Fibroblast of the conjunctiva (primary cell): ENCODE measurements at places on chromosomes 1 and 21.

GRCh38 chr1:61092642-61093041 is 10.3 kb downstream of the NFIA start:
- DNase-seq = no peak

GRCh38 chr21:44518686-44519085 is 21.3 kb downstream of the KRTAP10-1 start:
- no peak for DNase-seq

GRCh38 chr1:17759114-17759513 is 4.0 kb downstream of the ACTL8 start:
- no peak for DNase-seq

DNA sequence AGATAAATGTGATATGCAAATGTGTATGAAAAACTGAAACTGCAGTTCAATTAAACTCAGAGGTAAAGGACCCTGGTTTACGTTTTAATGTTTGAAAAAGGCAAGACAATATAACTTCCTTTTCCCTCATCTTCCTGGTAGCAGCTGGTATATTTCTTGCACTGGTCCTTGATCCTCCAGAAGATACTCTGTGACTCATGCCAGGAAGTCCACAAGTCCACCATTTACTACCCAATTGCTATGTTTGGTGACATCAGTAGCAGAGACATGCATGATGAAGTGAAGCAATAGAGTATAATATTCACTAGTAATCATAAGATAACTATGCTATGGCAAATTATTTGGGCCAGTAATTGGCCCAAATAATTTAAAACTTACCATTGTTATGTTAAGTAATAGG is 774.5 kb upstream of the NEGR1 start:
- no peak for DNase-seq

DNA sequence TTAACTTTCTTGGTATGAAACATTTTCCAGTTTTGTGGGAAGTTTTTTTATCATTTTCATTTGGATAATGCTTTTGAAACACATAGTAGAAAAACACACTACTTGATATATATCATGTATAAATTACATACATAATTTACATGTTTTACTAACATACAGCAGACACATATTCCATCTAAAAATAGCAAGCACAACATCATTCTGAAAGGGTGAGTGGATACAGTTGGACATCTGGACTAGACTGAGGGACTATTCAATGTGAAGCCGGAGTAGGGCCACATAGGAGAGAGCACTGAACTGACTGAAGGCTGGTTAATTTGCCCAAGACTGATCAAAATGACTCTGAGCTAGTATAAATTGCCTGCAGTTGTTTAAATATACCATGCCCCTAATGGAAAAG is 11.7 kb downstream of the CDKN2C start:
- no peak for DNase-seq

DNA sequence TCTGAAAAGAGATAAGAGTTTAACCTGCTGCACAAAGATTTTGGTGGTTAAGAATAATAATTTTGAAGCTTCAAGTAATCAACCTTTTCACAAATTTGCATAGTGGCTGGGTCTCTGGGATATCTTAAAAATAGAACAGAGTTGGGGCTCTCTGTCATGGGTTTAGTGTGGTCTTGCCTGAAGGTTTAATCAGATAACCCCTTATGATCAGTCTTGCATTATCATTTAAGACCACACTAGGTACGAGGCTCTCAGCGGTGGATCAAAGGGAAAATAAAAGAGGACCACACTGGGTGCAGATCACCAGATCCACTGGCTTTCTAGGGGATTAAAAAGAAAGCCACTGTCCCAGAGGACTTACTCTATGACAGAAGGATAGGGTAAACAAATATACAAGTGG is 19.5 kb downstream of the LRRC8C start:
- DNase-seq = no peak

DNA sequence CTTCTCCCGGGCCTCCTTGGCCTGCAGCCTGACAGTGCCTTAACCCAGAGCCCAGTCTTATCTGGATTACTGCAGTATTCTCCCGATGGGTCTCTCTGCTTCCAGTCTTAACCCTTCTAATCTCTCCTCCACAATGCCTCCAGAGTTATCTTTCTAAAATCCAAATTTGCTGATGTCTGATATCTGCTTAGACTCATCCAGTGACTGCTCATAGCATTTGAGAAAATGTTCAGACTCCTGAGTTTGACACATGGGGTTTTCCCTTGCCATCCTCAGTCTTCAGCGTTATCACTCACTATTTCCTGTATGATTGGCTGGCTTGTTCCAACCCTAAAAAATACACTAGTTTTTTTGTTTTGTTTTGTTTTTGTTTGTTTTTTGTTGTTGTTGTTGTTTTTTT is 102.0 kb downstream of the FMN2 start:
- no peak for DNase-seq

DNA sequence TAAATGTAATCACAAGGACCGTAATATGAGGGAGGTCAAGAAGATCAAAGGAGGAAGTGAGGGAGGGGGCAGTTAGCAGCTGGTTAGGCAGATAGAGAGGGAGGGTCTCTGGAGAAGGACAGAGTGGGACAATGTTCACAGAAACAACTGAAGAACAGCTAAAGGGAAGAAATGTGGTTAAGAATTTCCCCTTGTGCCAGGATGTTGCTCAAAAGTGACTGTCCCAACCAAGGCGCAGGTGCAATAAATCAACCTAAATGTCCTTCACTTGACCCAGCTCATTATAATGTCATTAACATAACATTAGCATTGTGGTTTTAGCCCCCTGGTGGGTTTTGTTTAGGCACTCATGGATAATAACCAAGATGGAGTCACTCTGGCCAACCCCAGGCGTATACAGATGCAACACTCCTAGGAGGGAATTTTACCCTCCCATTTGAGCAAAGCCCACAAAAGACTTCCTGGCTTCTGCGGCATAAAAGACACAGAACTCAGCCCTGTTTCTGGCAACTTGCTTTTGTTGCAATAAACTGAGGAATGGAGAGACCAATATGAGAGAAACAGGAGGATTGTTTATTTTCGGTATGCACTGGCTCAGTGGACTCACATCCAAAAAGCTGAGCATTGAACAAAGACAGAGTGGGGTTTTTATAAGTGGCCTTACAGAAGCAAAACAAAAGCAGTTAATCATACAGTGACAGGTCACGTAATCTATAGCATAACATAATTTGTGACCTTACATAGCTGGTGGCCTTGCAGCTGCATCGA is 7.3 kb upstream of the CA6 start:
- DNase-seq = no peak

GRCh38 chr1:32470991-32471694 is 6.3 kb downstream of the ZBTB8B start:
- no peak for DNase-seq

DNA sequence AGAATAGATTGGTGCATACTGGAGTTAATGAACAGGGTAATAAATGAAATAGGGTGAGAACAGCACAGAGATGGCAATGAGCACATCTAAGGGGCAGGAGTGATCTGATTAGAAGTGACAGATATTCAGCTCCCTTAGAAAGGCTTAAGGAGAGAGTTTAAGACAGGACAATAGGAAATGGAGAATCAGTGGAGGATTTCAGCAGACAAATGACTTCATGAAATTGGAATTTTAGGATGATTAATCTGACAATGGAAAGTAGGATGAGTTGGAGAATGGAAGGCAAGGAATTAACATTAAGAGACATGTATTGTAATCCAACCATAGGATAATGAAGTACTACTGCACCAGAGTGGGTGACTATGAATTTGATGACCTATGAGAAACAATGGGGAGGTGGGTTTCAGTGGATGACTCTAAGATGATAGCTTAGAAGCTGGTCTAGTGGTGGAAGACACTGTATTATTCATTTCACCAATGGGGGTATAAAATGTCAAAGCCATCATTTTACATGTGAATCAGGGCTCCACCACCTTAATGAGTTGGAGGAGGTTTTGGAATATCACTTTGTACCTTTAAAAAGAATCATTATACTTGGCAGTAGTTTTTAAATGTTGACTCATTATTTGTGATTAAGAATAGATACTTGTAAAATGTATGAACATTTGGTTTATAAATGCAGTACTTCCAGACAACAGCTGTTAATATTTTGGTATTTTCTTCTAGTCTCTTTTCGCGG is 139.1 kb downstream of the PLA2G4A start:
- no peak for DNase-seq

GRCh38 chr1:175155473-175155856 is 37.1 kb downstream of the KIAA0040 start:
- no peak for DNase-seq

- DNase-seq = no peak
These were observed 71.0 kb downstream of the CD46 start for GRCh38 chr1:207822602-207823451.

DNA sequence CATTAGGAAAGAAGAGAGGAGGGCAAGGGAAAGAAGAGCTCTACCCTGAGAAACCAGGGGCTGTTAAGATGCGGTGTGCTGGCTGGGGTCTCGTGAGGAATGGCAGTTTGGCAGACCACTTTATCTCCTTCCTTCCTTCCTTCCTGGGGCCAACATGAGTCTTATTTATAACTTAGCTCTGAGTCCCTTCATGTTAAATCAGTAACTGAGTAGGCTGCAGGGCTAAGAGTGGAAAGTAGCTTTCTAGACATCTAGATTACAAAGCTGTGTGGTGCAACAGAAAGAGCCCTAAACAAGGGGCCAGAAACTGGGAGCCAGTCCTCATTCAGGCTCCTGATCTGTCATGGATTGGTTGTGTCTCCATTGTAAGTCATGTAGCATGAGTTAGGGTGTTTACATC is 135.4 kb upstream of the DUSP10 start:
- DNase-seq = no peak

DNA sequence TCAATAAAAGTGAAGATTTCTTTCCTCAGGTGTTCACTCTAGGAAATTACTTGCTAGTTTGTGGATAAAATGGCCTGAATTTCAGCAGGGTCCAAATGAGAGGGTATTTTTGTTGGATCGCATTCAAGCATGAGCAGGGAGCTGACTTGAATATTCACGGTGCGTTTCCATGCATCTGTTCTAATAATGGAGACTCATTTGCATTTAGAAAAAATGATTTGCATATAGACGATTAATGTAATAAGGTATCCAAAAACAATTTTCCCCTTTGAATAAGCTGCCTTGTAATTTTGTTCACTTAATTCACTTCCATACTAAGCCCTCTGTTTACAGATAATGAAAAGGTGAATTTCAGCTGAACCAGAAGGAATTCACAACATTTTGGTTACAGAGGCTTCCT is 130.9 kb upstream of the AJAP1 start:
- no peak for DNase-seq

- DNase-seq = no peak
These were observed 55.9 kb downstream of the HNRNPR start for GRCh38 chr1:23288201-23288600.

DNA sequence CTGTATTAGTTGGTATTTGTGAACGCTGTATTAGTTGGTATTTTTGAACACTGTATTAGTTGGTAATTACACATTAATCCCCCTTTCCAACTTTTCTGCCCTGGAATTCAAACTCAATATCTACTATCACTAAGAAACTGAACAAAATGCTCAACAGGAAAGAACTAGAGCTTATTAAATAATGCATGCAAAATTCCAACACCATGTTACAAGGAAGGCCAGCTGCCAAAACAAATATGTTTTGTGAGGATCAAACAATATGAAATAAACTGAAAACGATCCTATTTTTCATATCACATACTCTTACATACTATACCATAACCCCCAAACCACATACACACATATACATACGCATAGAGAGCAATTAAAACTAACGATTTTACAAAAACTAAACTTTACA is 104.9 kb downstream of the CDC42BPA start:
- no peak for DNase-seq

DNA sequence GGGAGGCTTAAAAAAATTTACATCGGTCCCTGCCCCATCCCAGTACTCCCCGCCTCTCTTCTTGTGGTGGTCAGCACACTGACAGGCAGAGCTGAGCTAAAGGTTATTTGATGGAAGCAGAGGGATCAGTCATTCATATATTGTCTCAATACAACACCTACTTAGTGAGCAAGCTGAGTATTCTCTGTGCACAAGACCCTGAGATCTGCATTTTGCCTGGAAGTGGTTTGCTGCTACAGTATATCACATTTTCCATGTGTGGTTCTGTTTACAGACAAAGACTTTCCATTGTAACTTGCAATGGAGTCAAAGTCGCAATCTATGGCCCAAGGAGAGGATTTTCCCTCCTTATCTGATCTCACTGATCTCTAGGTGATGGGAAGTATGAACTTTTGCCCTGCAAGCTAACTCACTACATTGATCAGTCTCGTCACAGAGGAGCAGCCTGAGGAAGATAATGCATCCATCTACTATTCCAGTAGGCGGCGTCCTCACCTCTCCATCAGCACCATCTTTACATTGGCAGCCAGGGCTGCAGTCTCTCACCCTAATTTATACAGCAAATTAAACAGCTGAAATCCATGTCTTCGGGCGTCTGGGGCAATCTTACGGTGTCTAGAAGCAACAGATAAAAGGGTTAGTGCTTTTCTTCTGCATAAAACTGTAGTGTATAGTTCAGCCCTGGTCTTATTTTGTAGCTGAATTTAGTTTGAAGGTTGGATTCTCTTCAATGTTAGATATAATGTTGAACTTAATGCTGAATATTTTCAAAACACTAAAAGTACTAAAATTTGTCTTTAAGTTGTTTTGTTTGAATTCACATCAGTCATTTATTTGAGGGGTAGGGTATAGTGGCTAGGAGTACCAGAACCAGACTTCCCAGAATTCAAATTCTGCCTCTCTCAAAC is 3.2 kb upstream of the TRAF5 start:
- peak; percentile 55 for DNase-seq

DNA sequence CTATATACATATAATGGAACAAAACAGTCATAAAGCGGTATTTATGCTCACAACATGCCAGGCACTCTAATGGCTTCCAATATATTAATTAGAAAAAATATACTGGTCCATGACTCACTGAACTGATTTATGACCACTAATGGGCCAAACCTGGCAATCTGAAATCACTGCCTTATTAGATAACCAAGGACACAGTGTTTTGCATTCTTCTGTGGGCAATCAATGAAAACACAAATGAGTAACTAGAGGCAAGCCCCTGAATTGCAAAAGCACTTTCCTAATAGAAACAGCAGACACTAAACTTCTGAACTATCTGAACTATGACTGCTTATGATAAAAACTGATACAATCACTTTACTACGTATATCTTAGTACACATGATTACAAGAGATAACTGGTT is 3.5 kb downstream of the GCLM start:
- no peak for DNase-seq

DNA sequence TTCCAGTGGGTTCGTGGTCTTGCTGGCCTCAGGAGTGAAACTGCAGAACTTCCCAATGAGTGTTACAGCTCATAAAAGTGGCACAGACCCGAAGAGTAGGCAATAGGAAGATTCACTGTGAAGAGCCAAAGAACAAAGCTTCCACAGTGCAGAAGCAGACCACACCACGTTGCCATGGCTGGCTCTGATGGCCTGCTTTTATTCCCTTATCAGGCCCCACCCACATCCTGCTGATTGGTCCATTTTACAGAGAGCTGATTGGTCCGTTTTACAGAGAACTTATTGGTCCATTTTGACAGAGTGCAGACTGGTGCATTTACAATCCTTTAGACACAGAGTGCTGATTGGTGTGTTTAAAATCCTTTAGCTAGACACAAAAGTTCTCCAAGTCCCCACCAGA is 131.4 kb upstream of the CHRM3 start:
- no peak for DNase-seq
